ENCODE measurements at places on chromosomes 7 and 10.

- DNase-seq = no peak
Measured at GRCh38 chr10:2145926-2146478, 408.7 kb upstream of the ADARB2 start.

- no peak for DNase-seq
Measured at GRCh38 chr10:62188021-62188616, 80.5 kb downstream of the RTKN2 start.

DNA sequence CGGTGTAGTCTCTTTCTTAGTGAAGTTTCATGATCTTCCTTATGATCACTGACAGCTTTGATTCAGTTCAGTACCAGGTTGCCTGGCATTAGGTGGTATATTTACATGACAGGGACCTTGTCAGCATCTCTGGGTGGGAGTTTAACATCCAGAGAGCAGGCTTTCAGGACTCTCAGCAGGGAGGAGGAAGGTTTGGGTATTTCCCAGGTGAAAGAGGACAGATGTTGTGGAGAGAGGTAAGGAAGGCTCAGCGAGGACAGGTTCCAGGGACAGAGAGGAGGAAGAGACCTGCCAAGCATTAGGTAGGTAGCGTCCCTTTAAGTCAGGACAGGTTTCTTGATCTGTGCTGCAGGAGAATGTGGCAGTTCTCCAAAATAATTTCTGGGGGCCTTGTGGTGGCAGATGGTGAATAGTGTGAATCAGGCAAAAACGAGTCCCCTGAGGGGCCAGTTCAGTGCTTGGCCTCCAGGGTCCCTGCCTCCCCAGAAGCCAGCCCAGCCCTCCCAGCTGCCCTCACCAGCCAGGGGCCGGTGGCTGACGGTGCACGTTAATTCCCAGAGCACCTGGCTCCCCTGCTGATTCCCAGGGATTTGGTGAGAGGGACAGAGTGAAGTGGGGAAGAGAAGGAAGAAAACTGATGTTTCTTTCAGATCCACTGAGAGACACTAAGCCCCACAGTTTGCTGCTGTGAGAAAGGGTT is 82.0 kb downstream of the VWC2 start:
- DNase-seq = no peak

DNA sequence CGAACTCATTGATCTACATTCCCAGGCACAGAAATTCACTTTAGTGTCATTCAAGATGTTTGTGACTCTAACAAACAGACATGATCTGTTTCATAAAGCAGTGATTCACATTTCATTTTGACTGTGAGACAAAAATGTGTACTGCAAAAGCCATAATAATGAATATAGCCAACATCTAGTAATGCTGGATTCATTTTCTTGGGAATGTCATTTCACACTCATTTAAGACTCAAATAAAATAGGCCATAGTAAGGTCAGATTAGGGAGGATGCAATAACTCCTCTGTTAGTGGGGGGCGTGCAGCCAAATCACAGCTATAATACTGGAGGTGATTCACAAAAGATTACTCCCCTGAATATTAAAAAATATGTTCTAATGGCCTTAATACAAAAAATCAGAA is 566.6 kb upstream of the ZWINT start:
- no peak for DNase-seq

DNA sequence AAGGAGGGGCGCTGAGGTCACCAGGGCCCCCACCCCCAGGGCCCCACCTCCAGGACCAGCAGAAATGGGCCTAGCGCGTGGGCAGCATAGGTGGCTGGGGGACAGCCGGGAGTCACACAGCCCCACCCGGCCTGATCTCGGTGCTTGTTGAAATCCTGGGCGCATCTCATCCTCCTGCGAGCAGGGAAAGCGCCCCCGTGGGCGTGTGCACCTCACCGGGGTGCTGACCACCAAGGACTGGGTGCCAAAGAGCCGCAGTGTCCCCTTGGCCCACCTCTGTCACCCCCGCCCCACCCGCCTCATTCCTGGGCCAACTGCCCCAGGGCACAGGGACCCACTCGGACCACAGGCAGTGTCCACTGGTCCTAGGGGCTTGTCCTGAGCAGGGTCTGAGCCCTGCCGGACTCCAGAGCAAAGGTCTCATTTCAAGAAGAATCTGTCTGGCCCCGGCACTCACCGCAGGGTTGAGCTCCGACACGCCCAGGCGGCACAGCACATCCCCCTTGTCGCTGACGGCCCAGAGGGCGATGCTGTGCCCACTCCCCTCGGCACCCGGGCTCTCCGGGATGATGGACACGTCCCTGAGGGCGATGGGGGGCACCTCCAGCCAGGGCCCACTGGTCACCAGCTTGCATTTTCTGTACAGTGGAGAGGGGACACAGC is 11.4 kb downstream of the BHLHA15 start:
- no peak for DNase-seq

- DNase-seq = no peak
Measured at GRCh38 chr10:78416031-78417011, 382.7 kb downstream of the RPS24 start.

DNA sequence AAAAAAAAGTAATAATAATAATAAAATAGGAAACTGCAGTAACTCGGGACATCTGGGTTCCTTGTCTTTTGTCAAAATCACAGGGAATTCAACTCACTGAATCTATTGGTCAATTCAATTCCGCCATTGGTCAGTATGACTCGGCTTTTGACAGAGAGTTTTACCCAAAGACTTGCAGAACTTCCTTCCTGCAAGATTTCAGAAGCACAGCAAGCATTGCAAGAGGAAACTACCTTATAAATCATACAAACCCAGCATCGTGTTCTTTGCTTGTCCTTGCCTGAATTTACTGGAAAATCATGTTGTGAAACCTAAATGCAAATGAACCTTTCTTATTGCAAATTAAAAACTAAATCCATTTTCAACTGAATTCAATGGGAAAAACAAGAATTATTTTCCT is 15.5 kb downstream of the KLF6 start:
- DNase-seq = no peak

GRCh38 chr10:104277785-104278184 is 8.8 kb downstream of the GSTO2 start:
- no peak for DNase-seq

DNA sequence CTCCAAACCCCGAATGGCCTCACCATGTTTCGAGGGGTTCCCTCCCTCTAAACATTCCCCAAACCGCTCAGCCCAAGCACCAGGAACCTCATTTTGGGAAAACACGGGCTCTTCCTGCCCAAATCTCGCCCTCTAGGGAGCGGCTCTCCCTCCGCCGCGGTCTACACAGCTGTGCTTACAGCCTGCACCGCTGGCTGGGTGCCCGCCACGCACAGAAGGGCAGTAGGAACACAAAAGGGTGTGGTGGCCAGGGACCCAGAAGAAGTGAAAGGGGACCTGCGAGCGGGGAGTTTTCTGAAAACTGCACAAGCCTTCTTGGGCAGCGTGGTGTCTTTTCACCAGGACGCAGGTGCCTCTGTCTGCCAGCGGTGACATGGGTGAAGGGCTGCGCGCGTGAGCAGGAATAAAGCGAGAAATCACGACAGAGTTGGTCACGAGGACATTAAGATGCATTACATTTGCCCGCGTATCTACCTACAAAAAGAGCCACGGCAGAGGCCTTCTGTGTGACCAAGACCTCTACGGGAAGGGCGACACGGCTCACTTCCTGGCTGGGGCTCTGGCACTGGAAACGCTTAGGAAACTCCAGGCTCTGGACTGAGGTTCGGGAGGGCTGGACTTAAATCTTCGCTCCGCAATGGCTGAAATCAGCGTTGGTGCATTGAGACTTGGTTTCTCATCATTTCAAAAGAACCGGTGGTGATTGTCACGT is 171.7 kb downstream of the LSM5 start:
- no peak for DNase-seq

- DNase-seq = no peak
Measured at GRCh38 chr10:93080350-93081046, 6.8 kb downstream of the CYP26A1 start.

GRCh38 chr7:44383566-44383965 is 58.2 kb upstream of the CAMK2B start:
- DNase-seq = no peak

- no peak for DNase-seq
Measured at GRCh38 chr10:129641982-129642381, 174.9 kb downstream of the MGMT start.

DNA sequence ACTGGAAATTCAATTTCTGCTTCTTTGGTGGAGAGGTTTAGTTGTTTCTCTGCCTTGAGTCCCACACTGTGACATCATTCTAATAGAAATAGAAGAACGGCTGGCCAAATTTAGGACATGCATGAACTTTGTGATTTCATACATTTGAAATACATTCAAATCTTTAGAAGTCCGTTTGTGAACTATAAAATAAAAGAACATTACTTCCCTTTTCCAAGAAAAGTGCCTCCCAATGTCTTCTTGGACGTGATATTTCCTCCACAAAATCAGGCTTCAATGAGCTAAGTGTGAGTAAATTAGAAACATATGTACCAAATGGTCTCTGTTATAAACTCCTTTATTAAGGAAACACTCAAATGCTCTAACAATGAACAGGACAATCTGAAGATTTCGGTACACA is 314.5 kb upstream of the AKR1E2 start:
- no peak for DNase-seq

DNA sequence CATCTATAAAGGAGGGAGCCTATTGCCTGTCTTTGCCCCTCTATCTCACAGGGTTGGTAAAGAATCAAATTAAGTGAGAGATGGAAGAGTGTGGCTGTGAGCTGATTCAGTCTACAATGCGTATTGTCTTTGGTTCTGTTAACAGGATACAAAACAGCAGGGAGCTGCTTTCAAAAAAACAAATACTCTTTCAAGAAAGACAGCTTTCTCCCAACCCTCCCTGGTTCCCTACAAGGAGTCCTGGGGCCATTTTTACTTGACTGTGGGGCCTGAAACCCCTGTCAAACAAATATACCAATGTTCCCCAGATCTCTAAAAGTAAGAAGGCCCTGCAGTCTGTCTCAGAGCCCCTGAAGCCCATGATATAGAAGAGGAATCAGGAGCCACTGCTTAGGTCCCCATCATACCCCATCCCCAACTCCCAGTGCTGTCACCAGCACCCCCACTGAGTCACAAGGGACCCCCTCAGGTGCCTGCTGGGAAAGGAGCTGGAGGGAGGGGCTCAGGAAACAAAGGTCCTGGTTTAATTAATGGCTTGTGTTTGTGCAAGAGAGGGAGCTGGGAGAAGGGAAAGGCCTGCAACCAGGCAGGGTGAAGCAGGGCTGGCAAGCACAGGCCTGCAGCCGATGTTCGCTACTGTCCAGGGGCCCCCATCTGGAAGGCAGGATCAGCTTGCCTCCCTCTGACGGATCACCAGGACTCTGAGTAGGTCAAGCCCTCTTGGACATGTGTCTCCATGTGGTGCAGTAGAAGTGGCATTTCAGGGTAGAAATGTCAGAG is 182.0 kb upstream of the GHITM start:
- no peak for DNase-seq

GRCh38 chr7:122199171-122199570 is 55.1 kb upstream of the AASS start:
- DNase-seq = no peak

GRCh38 chr7:55286666-55287065 is 78.5 kb upstream of the LANCL2 start:
- no peak for DNase-seq

DNA sequence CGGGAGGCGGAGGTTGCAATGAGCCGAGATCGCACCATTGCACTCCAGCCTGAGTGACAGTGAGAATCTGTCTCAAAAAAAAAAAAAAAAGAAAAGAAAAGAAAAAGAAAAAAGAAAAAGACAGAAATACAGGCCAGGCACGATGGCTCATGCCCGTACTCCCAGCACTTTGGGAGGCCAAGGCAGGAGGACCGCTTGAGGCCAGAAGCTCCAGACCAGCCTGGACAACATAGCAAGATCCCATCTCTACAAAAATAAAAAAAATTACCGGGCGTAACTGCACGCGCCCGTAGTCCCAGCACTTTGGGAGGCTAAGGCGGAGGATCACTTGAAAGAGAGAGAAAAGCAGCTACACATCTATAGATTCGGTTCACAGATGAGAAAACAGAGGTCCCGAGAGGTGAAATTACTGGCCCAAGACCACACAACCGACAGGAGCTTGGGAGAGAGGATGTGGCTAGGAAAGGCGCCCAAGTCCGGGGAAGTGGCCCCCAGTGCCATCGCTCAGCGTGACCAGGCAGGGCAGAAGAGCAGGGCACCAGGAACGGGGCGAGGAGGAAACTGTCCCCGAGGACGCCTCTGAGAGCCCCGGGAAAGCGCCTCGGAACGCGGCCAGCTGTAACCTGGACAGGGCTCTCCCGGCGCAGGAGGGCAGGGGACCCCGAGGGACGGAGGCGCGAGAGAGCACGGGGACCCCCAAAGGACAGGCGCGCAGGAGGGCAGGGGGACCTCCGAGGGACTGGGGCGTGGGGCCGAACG is 612 bp downstream of the SNX8 start:
- no peak for DNase-seq

GRCh38 chr10:2610946-2611345 is 456.4 kb upstream of the PFKP start:
- peak; percentile 51 for DNase-seq

- no peak for DNase-seq
Measured at GRCh38 chr10:111944331-111944730, 239.2 kb downstream of the GPAM start.

- DNase-seq = no peak
Measured at GRCh38 chr10:133253361-133253955, 15.8 kb downstream of the VENTX start.

DNA sequence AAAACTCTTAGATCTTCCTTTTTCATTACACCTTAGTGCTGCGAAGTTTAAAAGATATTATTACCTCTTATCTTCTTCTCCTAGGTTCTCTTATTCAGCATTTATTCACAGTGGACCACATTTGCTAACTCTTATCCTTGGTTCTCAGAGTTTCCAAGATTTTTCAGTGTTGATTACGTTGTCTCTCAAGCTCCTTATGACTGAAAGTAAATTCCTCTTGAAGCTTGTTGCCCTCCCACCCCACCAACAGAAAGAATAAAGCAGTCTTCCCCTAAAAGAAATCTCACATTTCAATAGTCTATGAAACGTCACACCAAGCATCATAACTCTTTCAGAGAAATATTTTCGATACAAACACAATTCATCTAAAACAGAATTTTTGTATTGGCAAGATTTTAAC is 362.5 kb downstream of the MAGI2 start:
- no peak for DNase-seq

- DNase-seq = no peak
Measured at GRCh38 chr10:11209830-11210181, 192.1 kb downstream of the CELF2 start.

DNA sequence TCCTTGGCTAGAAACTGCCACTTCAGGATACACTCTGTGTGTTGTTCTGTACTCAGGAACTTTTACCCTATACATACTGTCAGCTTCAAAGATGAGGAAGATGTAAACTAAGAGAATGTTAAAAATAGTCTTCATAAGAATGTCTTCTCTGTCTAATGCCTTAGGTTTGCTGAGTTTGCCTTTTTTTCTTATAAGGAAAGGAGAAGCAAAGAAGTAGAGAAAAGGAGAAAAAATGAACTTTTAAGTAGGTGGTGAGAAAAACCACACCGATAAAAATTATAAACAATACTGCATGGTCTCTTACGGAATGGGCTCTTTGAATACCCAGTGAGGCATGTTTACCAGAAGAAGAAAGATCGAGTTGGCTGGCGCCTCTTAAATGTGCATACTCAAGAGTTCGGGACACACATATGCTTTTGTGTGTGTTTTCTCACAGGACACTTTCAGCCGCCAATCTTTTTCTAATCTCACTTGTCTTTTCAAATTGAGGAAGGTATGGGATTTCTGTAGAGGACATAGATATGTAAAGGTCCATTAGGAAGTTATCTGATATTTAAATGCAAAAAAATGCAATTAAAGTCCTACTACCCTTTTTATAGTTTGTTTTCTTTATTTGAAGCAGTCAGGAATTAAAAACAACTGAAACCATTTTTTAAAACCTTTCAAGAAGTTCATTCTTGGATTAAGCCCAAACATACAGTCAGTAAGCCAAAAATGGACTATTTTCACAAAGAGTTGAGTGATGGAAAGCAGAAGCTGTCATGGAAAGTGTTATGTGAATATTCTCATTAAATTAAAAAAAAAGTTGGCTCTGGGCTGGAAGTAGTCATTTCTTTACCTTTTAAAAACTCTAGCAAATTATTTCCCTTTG is 100.6 kb upstream of the MDFIC start:
- no peak for DNase-seq
